ENCODE measurements at places on chromosomes 3 and 15.

GRCh38 chr3:109569135-109569846 is 231.9 kb upstream of the DPPA4 start:
- DNase-seq, result no peak

DNA sequence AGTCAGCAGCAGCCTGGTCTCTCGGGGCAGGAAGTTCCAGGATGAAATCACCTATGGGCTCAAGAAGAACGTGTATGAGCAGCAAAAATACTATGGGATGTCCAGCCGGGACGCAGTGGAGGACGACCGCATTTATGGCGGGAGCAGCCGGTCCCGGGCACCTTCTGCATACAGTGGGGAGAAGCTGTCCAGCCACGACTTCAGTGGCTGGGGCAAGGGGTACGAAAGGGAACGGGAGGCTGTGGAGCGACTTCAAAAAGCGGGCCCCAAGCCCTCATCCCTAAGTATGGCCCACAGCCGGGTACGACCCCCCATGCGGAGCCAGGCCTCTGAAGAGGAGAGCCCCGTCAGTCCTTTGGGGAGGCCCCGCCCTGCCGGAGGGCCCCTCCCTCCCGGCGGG is 12.1 kb upstream of the APEH start:
- no peak for DNase-seq

- no peak for DNase-seq
Observed at GRCh38 chr3:188754267-188754666, 417.5 kb upstream of the TPRG1 start.

GRCh38 chr3:57752307-57752706 is 3.8 kb upstream of the SLMAP start:
- DNase-seq, result peak; percentile 83

GRCh38 chr3:196941729-196942225 is 551 bp downstream of the NCBP2 start:
- peak; percentile 52 for DNase-seq

DNA sequence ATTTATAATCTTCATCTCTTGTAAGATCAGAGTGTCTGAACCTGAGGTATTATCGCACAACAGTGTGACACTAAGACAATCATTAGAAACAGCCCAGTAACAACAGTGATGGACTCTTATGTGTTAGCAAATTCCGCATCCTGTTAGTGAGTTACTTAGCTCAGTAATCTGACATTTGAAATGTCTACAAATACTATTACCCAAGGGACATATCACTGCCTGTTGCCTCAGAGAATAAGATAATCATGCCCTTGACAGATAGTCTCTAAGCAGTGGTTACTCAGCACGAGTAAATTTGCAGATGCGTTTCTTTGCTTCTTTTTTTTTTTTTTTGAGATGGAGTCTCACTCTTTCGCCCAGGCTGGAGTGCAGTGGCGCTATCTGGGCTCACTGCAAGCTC is 13.4 kb upstream of the RTP1 start:
- DNase-seq, result no peak

Data from fibroblast of lung (primary cell).